Stomach (tissue), 19 donors: ENCODE measurements at places on chromosomes 3 and 15. TPM values are rescaled to one million over a fixed set of nuclear protein-coding genes. Genes with fewer than 3 reads are reported as not detected.

Gene TIPARP
- total RNA-seq, result 7.2 TPM

Gene GOLGA8G
- not detected for total RNA-seq

Gene FAM107A
- total RNA-seq, result 11.2 TPM

Gene P2RY13
- total RNA-seq, result not detected

DNA sequence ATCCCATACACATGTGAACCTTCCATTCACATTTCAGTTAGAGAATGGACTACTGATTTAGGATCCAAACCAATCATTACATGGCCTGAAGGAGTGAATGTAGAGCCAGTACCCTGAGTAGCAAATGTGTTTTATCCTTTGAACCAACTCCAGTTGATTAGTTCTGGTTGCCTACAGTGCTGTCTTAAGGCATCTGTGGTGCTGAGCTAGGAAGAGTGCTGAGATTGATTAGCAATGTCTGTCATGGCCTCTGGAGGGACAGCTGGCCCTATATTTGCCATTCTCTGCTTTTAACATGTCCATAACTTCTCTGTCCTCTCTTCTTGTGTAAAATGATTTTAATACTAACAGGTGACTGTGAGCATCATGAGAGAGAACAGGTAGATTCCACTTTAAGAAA lies 11.1 kb downstream of the LRTM1 start:
- DNase-seq, result no peak
- H3K27ac ChIP-seq, result no peak overlapping the region
- H3K36me3 ChIP-seq, result no peaks in the 10 kb centered on the region

DNA sequence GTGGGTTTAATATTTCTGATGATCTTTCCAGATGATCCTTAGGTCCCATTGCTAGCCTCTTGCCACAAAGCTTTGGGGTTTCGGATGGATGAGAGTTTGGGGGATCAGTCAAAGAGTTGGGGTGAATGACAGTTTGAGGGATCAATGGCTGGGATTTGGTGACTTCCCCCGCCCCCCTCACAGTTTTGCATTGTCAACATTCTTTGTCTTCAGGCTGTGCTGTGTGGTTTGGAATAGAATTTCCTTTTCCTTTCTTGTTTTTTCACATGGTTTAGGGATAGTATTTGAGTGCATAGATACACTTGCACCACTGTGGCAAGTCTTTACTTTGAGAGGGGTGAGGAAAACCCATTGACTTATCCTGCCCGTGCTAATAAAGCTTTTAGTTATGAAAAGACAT lies 14.3 kb downstream of the MEF2A start:
- no peaks in the 10 kb centered on the region for H3K27me3 ChIP-seq
- H3K36me3 ChIP-seq, result no peaks in the 10 kb centered on the region
- H3K4me3 ChIP-seq, result no peak overlapping the region
- DNase-seq, result no peak

- no peak overlapping the region for H3K4me3 ChIP-seq
- no peak for DNase-seq
- no peaks in the 10 kb centered on the region for H3K27me3 ChIP-seq
- peaks cover 12% of the 10 kb centered on the region for H3K4me1 ChIP-seq
- peaks cover 81% of the 10 kb centered on the region for H3K36me3 ChIP-seq
Measured at GRCh38 chr3:97952872-97953271, 19.4 kb downstream of the RIOX2 start.

GRCh38 chr3:98893740-98894139 lies 7.8 kb downstream of the DCBLD2 start:
- DNase-seq, result no peak
- H3K4me1 ChIP-seq, result peaks cover 33% of the 10 kb centered on the region
- no peaks in the 10 kb centered on the region for H3K27me3 ChIP-seq
- H3K27ac ChIP-seq, result no peak overlapping the region
- no peak overlapping the region for H3K4me3 ChIP-seq
